T-helper 9 cell (primary cell): ENCODE measurements at places on chromosomes 11 and 22.

DNA sequence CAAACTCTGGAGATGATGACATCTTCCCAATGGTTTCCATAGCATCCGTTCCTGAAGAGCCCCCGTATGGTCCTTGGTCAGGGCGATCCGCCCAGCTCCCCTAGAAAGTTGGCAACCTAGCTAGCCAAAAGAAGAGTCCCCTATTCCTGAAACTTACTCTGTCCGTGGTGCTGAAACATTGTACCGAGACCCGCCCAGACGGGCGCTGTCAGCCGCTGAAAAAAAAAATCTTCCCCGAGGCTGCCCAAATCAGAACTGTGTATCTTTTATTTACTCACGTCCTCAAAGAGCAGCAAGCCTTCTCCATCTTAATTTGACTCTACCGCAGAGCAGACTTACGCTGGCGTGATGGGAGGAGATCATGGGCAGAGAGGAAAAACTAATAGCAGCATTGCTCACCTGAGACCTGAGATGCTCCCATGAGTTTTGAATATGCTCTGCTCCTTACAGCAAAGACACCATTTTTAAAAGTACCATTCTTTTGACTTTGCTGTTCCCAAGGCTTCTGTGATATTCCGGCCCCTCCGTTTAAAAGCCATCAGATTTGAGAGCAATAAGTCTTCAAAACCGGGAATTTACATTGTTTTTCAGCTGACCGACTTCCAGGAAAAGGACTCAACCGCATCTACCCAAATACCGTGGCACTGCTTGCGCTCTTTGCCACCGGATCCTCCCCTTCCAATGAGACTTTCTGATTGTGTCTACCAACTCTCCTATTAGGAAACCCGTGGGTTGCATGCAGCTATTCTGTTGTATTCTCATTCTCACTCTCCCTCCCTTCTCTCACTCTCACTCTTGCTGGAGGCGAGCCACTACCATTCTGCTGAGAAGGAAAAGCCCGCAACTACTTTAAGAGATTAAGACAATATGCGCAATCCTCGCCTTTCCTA is at the start of gene SLC17A6:
Gene SLC17A6 (plus strand): TSS at position 786 of the 890 bp plus-strand sequence. CDS start 153 bp downstream, outside the sequence.
- DNase-seq: no peak

- DNase-seq: no peak
Observed at GRCh38 chr22:21707677-21708076, 27.9 kb downstream of the YPEL1 start.

GRCh38 chr11:102279641-102280170 is 37.6 kb upstream of the BIRC3 start:
- DNase-seq: no peak

DNA sequence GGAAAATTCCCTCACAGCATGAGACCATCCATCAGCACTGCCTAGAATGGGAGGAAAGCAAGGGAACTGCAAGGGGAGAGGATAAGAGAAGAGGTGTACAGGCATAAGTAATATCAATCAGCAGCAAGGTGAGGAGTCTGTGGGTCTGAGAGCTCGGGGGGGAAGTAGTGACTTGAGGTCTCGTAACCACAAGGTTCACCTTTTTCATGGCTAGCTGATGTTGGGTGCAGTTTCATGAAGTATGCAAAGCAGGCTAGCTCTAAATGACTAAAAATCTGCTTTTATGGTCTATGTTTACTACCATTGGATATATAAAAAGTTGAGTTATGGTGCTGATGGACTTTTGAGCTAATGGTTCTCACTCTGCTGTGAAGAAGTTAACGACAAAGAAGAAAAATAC is 35.8 kb downstream of the OR4C6 start:
- DNase-seq: no peak

DNA sequence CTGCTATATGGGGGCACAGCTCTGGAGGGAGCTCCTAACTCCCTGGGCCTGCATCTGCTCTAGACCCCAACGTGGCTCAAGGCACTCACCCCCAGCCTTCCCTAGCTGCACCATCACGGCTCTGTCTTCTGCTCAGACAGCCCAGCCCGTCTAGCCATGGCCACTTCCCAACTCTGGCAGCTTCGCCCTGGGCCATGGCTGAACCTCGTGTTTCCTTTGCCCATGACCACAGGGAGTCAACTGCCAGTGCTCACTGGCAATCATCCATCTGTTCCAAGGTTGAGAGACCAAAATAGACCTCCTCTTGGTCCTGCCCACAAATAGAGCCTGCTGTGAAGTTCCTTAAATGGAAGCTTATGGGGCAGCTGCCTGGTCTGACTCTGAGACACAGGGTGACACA is 5.4 kb downstream of the LMO1 start:
- no peak for DNase-seq

DNA sequence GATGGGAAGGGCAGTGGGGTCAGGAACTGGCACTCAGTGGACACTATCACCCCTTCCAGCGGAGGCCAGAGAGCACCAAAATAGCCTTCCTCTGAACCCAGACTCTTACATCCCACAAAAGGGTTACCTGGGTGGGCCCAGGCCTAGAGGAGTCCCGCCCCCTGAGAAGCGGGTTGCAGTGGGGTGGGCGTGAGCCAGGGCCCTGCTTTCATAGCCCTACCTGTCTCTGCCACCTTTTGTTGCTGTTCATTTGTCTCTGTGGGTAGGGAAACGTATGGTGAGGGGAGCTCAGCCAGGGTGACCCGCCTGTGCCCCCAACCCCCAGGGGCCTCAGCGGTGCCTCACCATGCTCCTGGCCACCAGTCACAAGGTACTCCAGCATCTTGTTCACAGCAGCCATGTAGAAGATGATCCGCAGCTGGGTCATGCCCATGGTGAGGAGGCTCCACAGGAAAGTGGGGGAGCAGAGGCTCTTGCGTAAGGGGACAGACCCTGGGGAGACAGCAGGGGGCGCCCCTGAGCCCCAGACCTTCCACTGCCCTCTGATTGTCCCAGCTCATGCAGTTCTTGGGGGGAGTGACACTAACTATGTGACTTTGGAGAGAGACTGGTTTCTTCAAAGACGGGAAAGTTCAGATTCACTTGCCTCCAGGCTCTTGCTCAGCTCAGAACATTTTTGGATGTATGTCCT is 24.0 kb downstream of the SLC43A1 start:
- peak; percentile 32 for DNase-seq

- no peak for DNase-seq
Observed at GRCh38 chr22:32409977-32410376, 2.1 kb downstream of the RTCB start.

- no peak for DNase-seq
Observed at GRCh38 chr22:41417622-41418390, 28.8 kb downstream of the TOB2 start.

GRCh38 chr11:10019906-10020682 is 273.9 kb downstream of the SBF2 start:
- no peak for DNase-seq

GRCh38 chr11:19952116-19952605 is 208.1 kb downstream of the DBX1 start:
- DNase-seq: no peak

GRCh38 chr22:22408731-22409696 is 99.5 kb downstream of the ZNF280B start:
- DNase-seq: no peak

DNA sequence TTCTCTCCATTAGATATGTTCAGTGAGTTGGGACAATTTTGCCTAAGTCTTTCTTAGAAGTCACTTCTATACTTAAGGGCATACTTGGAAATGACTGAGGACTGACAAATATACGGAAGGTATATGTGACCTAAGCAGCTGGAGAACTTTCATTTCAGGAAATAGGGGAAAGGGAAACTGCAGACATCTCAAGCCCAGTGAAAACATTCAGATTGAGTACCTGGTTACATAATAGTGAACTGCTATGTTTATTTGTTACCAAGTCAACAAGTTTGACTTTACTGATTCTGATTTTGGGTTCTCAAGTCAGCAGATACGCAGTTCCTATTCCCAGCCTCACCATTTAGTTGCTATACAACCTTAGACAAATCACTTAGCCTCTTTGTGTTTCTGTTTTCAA is 1173.9 kb downstream of the LRRC4C start:
- DNase-seq: no peak

GRCh38 chr11:74171997-74172396 is 908 bp downstream of the PPME1 start:
- no peak for DNase-seq

DNA sequence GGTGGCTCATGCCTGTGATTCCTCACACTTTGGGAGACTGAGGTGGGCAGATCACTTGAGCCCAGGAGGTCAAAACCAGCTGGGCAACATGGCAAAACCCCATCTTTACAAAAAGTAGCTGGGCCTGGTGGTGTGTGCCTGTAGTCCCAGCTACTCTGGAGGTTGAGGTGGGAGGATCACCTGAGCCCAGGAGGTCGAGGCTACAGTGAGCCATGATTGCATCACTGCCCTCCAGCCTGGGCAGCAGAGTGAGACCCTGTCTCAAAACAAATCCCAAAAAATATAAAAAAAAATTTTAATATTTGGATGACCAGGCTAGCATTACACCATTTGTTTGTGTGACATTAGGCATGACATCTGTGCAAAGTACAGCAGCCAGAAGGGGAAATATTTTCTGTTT is 49.7 kb upstream of the CTTN start:
- no peak for DNase-seq

DNA sequence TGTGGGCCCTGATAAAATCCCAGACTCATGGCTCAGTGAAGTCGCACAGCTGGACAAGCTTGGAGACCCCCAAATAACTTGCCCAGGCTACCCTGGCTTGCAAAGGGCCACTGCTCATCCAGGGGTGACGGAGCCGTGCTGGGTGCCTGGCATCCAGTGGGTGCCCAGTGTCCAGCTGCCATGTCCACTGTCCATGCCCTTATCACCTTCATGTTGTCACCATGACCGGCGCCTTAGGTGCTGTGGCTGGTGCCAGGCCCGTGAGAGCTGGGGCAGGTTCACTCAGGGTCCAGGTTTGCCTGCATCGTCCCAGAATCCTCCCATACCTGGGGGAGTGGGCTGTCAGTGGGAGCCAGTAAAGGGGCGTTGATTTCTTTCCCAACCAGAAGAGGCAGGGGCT is 57.4 kb downstream of the LRP5 start:
- no peak for DNase-seq

DNA sequence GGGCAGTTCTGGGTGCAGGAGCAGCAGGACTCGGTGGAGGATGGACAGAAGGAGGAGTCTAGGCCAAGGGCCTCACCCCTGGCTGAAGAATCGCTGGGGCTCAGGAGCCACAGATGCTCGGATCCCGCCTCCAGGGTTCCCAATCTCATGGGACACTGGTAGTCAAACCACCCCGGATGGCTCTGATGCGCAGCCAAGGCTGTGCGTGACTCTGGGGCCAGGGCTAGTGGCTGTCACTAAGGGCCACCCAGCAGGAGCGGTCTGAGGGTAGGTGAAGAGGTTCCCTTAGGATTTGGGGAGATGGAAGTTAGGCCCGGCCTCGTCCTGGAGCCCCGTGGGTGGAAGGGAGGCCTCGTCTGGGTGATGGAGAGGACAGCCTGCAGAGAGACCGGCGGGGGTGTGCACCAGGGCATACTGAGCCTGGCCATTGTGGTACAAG is 300.6 kb downstream of the TBC1D22A start:
- no peak for DNase-seq
